ENCODE measurements at places on chromosomes 7 and 10. TPM values are rescaled to one million over a fixed set of nuclear protein-coding genes. Genes with fewer than 3 reads are reported as not detected.

Gene GJD4
- not detected for total RNA-seq

Gene ZEB1
- 200 TPM for total RNA-seq

DNA sequence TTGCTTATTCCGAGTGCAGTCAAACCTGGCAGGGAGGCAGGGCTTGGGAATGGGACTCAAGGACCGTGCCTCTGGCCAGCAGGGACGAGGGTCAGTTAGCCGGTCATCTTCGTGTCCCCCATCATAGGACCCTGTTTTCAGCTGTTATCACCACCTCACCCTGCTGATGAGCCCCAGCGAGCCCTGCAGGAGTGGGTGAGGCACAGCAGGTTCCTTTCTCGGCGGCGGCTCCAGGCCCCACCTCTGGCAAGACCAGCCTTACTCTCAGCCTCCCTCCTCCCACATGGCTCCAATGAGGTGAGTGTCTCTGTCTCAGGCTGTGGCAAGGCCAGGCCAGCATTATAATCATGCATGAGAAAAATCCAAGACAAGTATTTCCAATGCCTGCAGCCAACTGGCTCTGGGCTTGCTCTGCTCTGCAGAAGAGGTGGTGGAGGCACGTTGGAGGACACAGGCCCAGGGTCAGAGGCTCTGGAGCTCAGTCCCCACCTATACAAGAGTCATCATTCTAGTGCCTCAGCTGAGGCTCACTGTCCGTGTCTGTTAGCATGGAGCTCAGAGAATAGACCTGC lies 15.7 kb downstream of the PKD1L1 start:
- no peak for DNase-seq

GRCh38 chr7:1809601-1810258 lies 139.7 kb downstream of the ELFN1 start:
- no peak for DNase-seq

DNA sequence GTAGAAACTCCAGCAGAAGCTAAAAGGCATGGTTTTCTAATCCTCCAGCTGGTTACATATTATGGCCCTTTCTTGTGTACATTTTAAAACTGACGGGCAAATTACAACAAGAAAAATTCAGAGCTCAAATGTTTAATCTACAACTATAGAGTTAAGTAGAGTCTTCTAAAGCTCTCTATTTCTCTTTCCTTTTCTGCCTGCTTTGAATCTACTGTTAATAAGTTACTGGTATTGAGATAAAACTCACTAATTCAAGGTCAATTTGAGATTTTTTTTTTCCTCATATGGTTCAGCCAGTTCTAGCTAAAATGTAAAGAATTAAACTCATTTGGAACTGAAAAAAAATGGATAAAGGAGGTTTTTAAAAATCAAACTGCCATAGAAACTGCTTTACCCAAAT lies 1.6 kb upstream of the PRSS37 start:
- DNase-seq, result no peak

GRCh38 chr7:102097601-102098161 lies 189.0 kb upstream of the SH2B2 start:
- peak; percentile 57 for DNase-seq

GRCh38 chr7:69885431-69885830 lies 287.2 kb downstream of the AUTS2 start:
- DNase-seq, result no peak

DNA sequence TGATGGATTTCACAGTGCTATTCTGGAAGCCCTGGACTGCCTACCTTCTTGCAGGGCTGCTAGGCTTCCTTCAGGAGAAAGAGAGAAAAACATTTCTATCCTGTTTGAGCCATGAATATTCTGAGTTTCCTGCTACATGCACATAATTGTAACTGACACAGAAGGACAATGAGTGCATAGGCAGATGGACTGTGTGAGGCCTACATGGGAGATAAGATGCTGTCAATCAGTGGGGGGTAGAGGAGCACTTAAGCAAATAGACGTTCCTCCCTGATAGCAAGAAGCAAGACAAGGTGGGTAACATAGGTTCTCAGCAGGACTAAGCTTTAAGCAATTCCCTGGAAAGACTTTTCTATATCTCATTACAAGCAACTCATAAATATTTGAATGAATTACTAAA lies 11.6 kb downstream of the ALDH18A1 start:
- DNase-seq, result no peak
